Hypothalamus (tissue), 51 donors: ENCODE measurements at places on chromosomes 11 and 22.

GRCh38 chr22:48851933-48852549, 975.6 kb downstream of the BRD1 start:
- no peak for DNase-seq

GRCh38 chr22:38655519-38656255, 505 bp downstream of the FAM227A start:
- no peak for DNase-seq

- DNase-seq = no peak
Measured at GRCh38 chr11:27945348-27945747, 162.6 kb downstream of the KIF18A start.

DNA sequence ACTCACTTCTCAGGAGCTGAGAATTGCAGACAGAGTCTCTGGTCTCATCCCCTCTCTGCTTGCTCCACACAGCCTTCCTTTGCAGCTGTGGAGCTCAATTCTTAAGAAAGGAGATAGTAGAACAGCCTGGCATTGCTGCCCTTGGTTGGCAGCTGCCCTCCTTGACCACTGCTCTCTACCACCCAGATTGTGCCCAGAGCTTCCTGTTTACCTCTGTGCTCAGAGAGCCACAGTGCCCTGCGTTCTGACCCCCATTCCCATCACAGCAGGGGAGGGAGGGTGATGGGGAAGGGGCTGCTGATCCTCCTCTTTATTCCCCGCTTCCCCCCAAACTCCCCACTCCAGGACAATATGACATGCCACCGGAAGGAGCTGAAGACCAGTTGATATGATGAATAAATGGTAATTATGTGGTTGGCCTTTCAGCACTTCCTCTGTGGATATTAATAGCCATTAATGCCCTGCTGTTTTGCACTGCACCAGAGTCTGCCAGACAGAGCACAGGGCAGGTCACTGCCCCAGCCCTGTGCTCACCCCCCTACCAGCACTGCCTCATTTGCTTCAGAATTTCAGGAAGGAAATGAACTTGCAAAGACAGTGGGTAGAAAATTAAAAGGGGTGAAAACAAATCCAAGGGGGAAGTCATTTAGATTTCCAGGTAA, 426.8 kb upstream of the CADM1 start:
- no peak for DNase-seq

DNA sequence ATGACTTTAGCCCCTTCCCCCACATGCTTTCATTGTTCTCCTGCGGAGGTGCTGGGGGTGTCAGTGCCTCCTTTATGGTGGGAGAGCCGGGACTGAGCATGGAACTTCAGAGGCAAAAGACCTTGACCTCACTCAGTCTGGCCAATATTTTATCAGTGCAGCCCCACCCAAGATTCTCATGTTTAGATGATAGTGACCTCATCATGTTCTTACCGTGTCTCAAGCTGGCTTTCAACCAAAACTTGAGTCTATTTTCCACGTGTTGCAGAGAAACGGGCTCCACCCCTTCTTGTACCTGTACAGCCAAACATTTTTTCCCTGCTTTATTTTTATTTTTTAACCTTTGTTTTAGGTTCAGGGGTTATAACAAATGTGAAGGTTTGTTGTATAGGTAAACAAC, 47.7 kb upstream of the NECTIN1 start:
- DNase-seq = no peak

- DNase-seq = no peak
Measured at GRCh38 chr11:128236506-128237498, 350.6 kb downstream of the ETS1 start.

DNA sequence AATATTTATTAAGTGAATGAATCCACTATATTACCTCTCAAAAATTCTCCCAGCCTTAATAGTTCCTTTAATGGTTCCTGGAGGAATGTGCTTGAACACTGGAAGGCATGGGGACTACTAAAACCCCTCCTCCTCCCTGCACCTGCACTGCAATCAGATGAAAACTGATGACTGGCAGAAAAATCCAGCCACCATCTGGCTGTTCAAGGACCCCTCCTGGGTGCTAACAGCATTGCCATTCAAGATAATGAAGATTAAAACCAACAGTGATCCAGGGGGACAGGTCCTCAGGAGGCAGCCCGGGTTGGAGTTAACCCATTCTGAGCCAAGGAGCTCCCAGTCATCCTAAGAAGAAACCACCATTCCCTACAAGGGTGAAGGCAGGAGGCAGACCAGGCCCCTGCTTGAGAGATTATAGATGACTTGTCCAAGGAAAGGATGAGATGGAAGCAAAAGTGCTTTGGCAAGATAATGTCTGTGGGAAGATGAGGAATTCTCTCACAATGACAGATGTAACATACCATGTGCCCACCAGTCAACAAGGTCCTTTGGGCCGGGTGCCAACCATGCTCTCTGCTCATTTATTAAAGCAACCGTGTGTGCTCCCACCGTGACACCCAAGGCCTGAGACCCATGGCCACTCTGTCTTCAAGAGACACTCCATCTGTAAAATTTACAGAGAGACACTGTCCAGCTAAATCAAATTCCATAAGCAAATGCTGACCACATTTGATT, 90.6 kb downstream of the LARGE1 start:
- DNase-seq = no peak

DNA sequence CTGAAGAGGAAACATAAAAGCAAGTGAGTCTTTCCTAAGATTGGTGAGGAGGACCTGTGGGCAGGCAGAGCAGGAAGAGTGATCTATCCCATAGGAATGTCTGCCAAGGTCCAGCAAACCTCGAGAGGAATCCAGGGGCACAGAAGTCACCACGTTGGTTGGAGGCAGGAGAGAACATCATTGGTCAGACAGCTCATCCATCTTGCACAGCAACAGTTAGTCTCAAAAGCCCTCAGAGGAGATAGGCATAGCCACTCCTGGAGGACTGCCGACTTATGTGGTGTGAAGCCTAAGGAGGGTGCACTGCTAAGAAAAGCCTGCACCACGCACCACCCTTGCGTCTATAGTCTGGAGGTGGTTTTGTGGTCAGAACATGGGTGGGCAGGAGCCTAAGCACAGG, 109.1 kb downstream of the RASSF10 start:
- DNase-seq = no peak

DNA sequence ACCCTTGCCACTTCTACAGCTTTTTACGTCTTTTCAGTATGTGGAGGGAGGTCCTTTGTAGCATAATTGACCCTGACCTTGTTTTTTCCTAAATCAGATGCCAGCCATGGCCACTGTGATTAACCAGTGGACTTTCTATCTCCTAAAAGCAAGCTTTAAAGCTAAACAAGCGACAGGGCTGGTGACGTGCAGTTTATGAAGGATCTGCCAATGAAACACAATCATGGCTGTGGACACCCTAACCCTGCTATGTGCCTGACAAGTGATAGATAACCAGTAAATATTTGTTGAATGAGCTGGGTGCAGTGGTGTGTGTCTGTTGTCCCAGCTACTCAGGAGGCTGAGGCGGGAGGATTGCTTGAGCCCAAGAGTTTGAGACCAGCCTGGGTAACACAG, 64.2 kb downstream of the LIF start:
- DNase-seq = no peak

GRCh38 chr22:49272546-49273125, 555.0 kb downstream of the BRD1 start:
- no peak for DNase-seq

DNA sequence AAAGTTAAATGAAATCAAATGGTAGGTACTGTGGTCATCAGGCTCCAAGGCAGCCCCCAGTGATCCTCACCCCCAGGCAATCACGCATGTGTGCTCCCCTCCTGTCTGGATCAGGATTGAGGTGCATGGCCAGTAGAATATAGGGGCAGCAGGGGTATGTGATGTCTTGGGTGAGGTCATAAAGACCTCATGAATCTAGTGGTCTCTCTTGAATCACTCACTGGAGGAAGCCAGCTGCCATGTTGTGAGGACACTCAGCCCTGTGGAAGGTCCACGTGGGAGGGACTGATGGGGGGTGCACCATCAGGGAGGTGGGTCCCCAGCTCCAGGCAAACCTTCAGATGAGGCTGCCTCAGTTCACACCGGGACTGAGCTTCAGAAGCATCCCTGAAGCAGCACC, 6.8 kb upstream of the IL17REL start:
- DNase-seq = no peak

- DNase-seq = no peak
Measured at GRCh38 chr11:131932584-131933325, 562.3 kb downstream of the NTM start.

DNA sequence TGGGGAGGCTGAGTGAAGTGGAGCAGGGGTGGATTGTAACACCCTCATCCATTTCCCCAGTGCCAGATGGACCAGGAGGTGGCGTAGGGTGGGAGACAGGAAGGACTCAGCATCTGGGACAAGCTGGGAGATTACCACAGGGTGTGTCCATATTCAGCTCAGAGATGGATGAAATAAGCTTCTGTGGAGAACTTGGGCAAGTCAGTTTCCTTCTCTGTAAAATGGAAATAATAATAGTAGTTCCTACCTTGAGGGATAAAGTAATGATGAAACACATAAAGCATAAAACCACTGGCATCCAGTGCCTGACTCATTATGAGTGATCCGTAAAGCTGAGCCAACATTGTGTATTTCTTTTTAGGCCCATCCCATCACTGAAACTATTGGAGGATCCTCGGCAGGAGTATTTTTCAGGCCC, 607 bp upstream of the ROBO4 start:
- DNase-seq = no peak

DNA sequence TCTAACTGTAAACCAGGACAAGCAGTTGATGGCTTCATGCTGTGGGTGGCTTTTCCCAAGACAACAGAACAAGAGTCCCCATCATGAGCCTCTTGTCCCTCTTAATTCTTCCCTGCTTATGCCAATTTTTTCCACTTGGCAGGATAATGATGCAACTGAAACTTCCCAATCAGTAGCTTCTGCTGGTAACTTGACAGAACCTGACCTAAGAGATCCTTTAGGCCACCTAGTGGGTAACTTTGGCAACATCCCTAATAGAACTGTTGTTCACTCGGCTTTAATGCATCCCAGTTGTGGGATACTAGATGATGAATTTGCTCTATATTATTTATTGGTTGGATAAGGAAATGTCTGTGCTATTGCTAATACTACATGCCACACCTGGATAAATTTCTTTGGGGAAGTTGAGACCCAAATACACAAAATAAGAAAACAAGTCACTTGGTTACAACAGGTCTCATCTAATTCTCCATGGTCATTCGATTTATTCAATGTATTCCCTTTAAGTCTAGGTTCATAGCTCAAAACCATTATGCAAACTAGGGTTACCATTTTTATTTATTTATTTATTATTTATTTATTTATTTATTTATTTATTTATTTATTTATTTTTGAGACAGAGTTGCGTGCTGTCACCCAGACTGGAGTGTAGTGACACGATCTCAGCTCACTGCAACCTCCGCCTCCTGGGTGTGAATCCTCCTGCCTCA, 41.4 kb upstream of the NFAM1 start:
- DNase-seq = no peak

DNA sequence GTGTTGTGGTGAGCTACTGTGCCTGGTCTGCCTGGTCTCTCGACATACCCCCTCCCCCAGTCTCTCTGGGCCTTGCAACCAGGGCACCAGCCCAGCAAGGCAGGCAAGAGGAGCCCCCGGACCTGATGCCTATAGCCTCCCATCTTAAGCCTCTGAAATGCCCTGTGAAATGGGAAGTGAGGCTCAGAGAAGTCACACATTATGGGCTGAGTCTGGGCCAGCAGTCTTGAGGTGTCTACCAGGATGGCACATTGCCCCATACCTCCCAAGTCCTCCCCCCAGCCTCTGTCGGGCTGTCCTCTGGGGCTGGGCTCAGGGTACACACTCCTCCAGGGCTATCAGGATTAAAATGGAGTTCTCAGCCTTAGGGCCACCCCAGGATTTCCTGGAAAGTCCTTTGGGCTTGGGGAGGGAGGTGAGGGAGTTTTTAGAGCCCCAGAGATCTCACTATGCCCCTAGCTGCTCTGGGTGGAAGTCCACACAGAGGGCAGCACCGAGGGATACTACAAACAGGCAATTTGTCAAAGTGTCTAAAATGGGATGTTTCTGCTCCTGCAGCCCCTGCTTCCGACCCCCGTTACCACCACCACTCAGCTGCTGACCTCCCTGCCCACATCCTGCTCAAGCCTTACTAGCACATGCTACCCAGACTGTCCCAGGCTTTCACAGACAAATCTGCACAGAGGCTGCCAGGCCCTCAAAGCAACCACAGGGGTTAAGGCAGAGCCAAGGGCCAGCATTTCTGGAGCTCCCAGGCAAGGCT, 3.1 kb upstream of the SH3BP1 start:
- no peak for DNase-seq

GRCh38 chr22:43400449-43400848, 11.4 kb upstream of the MPPED1 start:
- no peak for DNase-seq

DNA sequence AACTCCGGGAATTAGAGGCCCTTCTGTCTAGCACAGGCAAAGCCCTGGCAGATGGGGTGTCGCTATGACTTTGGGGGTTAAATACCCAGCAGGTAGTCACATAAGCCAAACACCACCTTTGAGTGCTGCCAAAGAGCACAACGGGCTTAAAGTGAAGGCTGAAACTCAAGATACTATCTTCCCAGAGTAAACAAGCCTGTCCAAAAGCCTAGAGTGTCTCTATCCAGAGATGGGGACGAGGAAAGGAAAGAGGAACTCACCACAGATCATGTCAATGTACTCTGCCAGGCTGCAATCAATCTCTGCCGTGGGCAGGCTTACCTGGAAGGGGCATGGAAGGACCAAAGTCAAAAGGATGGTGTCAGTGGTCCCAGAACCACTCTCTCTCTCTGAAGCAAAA, 14.5 kb downstream of the TMEM25 start:
- no peak for DNase-seq

- DNase-seq = no peak
Measured at GRCh38 chr11:123740787-123741158, 687 bp downstream of the ZNF202 start.

- no peak for DNase-seq
Measured at GRCh38 chr22:32123657-32124056, 35.4 kb downstream of the C22orf42 start.

- no peak for DNase-seq
Measured at GRCh38 chr11:125995313-125995712, 49.5 kb downstream of the VSIG10L2 start.

GRCh38 chr22:42717197-42717928, 3.3 kb downstream of the A4GALT start:
- no peak for DNase-seq

DNA sequence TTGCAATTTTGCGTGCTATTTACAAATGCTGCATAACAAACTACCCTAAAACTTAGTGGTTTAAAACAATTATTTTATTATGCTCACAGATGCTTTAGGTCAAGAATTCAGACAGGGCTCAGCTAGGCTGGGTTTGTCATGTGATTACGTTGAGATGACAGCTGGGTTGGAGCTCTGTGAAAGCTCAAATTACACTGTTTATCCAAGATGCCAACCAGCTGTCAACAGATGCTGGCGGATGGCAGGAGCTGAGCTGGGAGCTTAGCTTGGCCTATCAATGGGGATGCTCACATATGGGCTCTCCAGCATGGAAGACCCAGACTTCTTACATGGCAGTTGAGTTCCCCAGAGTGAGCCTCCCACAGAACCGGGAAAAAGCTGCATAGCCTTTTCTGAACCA, 62.7 kb downstream of the STK33 start:
- DNase-seq = no peak
